ENCODE measurements at places on chromosomes 1 and 21.

DNA sequence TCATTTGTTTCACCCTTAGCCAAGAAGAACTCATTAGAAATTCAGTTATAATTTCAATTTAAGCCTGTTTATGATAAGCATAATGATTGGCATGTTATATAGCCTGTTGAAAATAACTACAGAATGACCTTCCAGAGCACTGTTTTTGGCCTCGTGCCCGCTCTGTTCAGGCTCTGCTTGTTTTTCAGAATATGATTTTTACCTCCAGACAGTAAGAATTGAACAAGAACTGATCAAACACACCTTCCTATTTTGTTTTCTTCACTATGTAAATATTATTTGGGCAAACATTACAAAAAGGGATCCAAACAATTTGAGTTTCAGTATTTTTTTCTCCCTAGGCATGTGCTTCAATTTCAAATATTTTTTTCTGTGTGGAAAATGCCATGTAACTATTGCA lies 48.1 kb upstream of the ANGPTL1 start:
- no peak for DNase-seq
- H3K27me3 ChIP-seq, result no peaks in the 10 kb centered on the region
- no peak overlapping the region for H3K27ac ChIP-seq

DNA sequence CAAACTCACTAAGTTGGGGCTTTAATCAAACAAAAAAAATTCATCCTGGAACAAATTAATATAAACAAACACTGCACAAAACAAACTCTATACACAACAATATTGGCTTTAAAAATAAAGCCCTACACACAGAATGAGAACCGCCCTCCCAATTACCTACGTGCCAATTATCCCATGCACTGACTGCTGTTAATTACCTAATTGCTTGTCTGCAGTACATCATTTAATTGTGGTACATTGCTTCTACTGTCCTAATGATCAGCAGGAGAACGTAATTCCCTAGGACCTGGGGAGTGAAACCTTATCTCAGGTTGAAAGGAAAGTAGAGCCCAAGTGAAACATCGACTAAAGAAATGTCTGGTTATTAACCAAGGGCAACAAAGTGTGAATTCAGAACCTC lies 364.5 kb downstream of the KCNH1 start:
- H3K27me3 ChIP-seq, result no peaks in the 10 kb centered on the region
- H3K36me3 ChIP-seq, result no peaks in the 10 kb centered on the region
- no peak for DNase-seq
- H3K4me1 ChIP-seq, result no peaks in the 10 kb centered on the region

DNA sequence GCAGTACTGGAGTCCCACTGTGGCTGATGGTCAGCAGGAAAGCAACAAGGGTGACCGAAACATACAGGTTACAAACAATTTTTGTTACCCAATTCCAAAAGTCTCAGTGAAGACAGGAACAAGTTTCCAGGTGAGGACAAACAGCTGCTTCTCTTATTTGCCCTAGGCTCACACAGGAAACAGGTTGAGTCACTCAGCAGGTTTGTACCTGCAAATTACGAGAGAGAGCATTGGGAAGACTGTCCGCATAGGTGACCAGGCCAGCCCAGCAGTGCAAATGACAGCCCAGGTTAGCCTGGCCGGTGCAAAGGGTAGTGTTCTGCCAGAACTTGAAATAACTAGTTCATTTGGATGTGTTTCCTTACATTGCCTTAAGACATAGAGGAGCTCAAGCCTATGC lies 40.0 kb upstream of the DSCAM start:
- no peaks in the 10 kb centered on the region for H3K27me3 ChIP-seq
- H3K36me3 ChIP-seq, result no peaks in the 10 kb centered on the region
- no peak overlapping the region for H3K4me3 ChIP-seq
- no peak for DNase-seq

DNA sequence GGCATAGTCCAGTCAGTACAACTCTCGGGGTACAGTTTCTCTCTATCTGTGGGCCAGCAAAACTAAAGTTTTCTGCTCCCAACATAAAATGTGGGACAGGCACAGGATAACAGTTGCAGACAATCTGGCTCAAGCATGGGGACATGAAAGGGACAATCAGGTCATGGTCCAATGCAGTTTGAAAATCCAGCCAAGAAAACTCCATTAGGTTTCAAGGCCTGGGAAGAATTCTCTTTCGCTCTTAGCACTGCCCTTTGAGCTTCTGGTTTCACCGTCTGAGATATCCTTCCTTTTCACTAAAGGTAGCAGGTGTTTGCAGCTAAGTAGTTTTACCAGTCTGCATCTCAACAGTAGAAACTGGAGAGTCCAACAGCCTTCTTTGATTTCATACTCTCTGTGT lies 21.1 kb upstream of the IL22RA1 start:
- H3K27me3 ChIP-seq, result no peaks in the 10 kb centered on the region
- DNase-seq, result no peak

- H3K4me3 ChIP-seq, result no peak overlapping the region
- H3K36me3 ChIP-seq, result no peaks in the 10 kb centered on the region
- H3K4me1 ChIP-seq, result peaks cover 6% of the 10 kb centered on the region
- no peak overlapping the region for H3K27ac ChIP-seq
Measured at GRCh38 chr1:88678405-88678804, 5.7 kb upstream of the PKN2 start.
